CD14-positive monocyte (primary cell): ENCODE measurements at places on chromosomes 7 and 10.

DNA sequence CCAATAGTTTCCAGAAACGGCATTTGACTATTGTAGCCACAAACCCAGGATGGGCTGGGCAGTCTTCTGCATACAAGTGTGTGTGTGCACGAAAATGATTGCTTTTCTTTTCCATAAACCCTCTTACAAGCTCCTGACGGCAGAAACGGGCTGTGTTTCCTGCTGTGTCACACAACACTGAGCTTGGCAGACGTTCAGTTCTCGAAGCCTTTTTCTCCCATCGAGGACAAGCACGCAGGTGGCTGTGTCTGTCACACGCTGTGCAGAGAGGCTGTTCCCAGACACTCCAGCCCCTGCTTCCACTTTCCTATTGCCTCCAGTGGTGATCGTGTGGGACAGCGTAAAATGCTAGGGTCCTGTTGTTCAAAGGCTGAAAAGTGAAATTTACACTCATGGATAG, 32.1 kb downstream of the RBAK start:
- no peak for DNase-seq

DNA sequence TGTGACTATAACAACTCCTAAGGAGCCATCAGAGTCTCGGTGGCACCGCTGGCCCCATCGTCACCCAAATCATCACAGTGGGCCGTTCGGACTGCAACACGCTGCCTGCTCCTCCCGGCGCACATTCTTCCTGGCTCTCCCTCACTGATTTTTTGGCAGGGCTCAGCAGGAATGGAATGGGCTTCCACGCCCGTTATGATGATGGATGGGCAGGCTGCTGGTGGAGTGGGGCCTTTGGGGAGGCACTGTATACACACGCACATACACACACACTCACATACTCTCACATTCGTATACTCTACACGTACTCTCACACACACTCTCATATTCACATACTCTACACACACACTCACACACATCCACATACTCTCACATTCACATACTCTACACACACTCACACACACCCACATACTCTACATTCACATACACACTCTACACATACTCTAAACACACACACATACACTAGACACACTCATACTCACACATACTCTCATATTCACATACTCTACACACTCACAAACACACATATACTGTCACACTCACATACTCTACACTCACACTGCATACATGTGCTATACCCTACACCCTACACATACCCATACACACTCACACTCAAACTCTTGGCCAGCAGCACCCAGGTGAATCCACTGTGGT, 99.8 kb downstream of the KCNMA1 start:
- no peak for DNase-seq

GRCh38 chr7:130079846-130080394, 9.6 kb downstream of the KLHDC10 start:
- DNase-seq = no peak

GRCh38 chr7:2314209-2314955, at the start of gene SNX8:
Gene SNX8, minus strand, starts transcription at chr7:2314441. Its CDS starts 20 bp downstream, at chr7:2314421.
- peak; percentile 82 for DNase-seq

GRCh38 chr7:143892527-143893300, 9.3 kb downstream of the TCAF1 start:
- DNase-seq = no peak
